Stimulated activated CD4-positive, alpha-beta T cell treated with anti-CD3 and anti-CD28 coated beads, Interleukin-15, amount 100 ng/mL, for 24 hours (primary cell): ENCODE measurements at places on chromosomes 16 and 17.

- DNase-seq, result no peak
Observed at GRCh38 chr16:66677836-66678235, 18.7 kb downstream of the CMTM4 start.

DNA sequence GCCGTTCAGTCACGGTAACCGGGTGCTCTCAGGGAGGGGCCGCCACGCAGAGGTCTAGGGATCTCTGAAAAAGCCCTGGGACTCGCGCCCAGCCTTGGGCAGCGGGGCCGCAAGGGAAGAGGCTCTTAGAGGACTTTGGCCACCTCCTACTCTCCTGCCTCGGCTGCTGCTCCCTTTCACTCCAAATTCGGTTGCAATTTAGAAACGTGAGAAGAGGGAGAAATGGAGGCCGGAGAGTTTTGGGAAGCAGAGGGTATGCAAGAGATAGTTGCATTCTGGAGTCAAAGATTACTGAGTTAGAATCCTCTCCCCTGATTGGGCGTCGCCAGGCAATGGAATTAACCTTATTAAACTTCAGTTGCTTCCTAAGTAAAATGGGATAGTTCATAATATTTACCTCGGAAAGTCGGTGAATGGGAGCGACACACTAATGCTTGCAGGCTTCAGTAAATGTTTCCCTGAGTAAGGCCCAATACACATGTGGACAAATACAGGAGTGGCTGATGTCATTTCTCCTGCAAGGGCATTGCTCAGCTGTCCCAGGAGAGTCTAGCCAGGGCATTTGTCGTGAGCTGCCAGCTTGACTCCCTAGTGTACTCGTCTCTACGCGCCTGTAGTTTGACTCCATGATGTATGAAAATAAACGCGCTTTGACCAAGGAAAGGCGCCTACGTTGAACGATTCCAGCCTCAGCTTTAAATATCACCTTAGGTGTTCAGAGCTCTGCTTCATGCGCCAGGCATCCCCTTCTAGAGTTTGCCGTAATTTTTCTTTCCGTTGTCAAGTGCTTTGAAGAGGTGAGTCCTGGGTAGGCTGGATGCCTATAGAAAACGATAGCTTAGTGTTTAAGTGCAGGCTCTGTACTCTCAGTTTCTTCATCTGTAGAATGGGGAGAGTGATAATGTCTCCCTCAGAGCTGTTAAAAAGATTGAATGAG lies 667 bp downstream of the OGFOD1 start:
- DNase-seq, result peak; percentile 16

DNA sequence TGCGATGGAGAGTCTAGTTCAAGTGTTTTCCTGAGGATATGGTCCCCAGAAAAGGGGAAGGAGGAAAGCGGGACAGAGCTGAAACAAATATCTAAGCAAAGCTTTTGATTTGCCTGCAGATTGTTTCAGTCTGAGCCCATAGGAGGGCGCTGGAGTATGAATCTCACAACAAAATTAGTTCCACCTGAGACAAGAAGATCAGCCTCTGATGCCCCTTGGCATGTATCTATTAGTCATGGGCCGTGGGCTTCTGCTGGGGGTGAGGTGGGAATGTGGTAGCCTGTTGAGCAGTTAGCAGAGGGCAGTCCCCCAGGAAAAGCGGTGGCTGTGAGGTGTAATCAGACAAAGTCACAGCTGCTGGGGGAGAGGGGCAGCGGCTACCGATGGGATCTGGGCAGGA lies 446.9 kb downstream of the CA10 start:
- no peak for DNase-seq

- DNase-seq, result no peak
Observed at GRCh38 chr17:50145532-50146229, 4.8 kb downstream of the PPP1R9B start.

DNA sequence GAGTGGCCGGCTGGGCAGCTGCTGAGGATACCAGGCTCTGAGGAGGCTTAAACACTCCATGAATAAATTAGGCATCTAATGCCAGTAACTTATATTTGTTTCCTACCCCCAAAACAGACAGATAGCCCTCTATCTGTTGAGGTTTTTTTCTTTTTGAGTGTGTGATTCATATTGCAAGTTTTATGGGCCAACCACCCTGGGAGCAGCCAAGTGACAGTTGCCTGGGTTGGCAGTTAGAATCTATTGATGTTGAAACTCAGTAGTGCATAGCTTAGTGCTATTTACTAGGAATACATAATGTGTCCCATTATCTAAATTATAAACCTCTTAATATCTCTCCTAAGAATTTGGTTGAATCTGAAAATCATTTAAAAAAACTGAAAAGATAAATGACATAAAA lies 397.4 kb downstream of the CA10 start:
- no peak for DNase-seq

DNA sequence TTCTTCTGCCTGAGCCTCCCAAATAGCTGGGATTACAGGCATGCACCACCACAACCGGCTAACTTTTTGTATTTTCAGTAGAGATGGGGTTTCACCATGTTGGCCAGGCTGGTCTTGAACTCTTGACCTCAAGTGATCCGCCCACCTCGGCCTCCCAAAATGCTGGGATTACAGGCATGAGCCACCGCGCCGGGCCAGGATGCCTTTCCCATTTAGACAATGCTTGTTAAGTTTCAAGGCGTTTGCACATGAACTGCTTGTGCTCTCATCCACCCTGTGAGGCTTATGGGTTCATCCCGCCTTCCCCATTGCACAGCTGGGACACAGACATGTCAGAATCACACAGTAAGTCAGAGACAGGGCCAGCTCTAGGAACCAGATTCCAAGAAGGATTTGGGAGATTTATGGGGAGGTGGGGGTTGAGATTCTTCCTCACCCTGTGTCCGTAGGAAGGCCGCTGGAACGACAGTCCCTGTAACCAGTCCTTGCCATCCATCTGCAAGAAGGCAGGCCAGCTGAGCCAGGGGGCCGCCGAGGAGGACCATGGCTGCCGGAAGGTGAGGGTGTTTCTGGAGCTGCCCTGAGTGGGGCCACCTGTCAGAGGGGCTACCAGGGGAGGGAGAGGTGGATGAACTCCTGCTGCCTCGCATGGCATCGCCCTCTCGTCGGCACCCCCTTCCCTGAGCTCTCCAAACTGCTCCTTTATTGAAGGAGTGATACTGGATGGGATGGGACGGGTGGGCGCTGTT lies 46.3 kb downstream of the MRC2 start:
- no peak for DNase-seq

- DNase-seq, result no peak
Observed at GRCh38 chr16:79977940-79978836, 377.7 kb upstream of the MAF start.

- DNase-seq, result peak; percentile 11
Observed at GRCh38 chr16:47258874-47259461, 115.2 kb upstream of the NETO2 start.

DNA sequence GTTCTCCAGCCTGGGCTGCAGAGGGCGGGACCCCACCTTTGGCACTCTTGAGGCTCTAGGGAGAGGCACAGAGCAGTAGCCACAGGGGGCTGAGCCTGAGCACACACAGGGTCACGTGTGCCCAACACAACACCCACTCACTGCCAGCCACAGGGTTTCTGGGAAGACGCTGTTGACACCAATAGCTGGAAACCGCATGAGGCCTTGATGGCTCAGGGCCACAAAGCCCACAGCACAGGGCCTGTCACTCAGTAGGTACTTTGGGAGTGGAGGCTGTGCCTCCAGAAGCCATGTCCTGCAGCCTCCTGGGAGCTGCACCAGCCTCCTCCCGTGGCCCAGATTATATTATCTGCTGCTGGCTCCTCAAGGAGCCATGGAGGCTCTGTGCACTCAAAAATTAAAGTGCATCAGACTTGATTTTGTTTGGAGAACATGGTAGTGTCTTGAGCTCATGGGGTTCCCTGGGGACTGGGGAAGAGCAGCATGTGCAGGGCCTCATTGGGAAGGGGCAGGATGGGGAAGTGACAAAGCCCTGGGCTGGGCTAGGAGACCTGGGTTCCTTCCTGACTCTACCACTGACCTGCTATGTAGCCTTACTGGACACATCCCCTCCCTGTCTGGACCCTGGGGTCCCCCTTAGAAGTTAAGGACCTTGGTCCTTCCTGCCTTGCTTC lies 12.5 kb upstream of the SREBF1 start:
- peak; percentile 92 for DNase-seq

GRCh38 chr17:72145962-72146361 lies 25.1 kb downstream of the SOX9 start:
- DNase-seq, result no peak

DNA sequence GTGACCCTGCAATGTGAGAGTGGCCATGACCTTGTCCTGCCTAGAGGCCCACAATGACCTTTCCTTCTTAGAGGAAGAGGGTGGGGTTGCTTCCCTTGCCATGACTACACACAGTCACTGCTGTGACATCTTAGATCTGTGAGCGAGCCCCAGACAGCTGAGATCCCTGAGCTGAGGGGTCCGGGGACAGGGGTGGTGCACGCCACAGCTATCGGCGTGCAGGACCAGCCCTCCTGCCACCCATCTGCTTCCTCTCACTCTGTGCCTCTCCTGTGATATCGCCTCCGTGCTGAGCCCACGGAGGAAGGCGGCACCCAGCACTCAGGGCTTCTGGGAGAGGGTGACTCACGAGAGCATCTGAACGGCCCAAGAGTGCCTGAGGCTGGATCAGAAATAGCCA lies 35.2 kb downstream of the KIAA0513 start:
- no peak for DNase-seq

DNA sequence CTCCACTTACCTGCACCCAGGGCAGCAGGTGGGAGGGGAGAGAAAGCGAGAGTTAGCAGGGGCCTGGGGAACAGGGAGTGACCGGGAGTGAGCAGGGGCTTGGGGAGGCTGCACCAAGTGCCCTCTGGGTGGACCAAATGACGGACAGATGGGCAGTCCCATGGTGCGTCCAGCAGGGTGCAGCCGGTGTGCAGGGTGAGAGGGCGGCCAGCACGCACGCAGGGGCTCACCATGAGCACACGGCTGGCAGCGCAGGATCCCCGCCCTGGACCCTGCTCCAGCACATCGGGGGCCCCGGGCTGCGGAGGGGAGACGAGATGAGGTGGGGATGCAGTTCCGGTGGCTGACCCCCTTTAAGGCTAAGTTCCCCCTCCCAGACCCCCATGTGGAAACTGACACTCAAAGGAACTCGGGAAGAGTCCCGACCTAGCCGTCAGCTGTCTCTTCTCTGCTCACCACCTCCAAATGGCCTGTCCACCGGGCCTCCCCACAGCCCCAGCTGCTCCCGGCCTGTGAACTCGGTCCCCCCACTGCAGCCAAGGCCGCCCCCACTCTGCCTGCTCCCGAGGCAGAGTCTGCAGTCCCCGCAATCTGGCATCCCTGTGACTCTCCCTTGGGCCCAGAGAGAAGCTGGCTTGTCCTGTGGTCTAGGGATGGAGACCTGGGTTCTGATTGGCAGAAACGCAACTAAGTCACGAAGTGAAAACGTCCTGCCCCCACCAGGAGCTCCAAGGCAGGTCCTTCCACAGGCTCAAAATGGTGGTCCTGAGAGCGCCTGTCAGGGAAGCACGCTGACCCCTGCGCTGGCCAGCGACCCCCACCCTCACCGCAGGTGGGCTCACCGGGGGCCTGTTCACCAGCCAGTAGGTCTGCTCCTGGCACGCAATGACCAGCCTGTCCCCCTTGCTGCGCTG lies 2.9 kb downstream of the RGS11 start:
- no peak for DNase-seq

- no peak for DNase-seq
Observed at GRCh38 chr16:80063031-80063712, 462.6 kb upstream of the MAF start.

- no peak for DNase-seq
Observed at GRCh38 chr16:48831076-48831722, 221.2 kb upstream of the N4BP1 start.

DNA sequence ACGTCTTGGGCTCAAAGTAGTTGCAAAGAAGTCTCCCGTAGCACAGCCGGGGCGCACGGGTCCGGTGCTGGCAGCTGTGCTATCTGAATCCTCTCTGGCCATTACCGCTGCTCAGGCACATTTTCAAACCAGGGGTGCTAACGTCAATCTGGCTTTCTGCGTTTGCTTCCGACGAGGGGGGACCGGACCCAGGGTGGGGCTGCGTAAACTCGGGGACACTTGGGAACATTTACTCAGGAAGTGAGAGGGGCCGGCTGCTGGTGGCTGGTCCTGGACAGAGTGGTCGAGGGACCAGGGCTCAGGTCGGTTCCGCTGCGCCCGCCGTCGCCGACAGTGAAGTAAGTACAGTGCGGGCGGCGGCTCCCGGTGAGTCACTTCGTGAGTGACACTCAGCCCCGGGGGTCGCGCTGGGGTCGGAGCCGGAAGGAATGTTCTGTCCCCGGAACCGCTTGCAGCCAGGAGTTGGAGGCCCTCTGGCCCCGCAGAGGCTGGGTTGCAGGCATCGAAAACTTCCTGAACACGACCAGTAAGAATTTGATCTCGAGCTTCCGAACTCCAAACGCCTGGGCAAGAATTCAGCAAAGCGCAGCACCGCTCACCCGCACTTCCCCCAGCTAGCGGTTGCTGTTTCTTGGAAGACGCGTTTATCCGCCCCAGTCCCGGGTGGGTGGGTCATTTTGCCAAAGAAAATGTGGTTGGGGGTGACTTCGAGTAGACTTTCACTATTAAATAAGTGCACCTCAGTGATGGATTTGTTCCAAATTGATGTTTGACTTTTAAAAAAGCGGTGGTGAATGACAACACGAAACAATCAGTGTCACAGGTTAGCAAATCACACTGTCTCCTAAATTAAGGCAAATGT lies 1.4 kb upstream of the HS3ST3B1 start:
- DNase-seq, result peak; percentile 54

GRCh38 chr16:27433636-27434035 lies 31.7 kb downstream of the IL21R start:
- DNase-seq, result no peak

DNA sequence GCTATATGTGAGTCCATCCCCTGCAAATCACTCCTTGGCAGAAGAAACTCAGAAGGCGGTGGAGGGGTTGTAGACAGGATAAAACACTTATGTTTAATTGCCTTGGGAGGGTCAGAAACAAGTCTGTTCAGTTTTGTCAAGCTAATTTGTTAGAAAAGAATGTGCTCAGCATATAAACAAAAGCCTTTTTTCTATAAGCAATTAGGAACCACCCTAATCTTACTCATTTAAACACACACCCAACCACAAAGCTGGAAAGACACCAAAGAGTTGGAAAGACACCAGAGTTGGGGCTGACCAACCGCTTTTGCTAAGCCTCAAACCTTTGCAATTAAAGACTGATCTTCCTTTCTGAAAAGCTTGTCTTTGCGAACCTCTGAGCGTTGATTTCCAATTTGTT lies 439.2 kb upstream of the ERCC4 start:
- no peak for DNase-seq

GRCh38 chr17:12665263-12666210 lies at the start of gene MYOCD:
MYOCD (plus strand) TSS chr17:12665890; CDS start chr17:12666189, 299 bp downstream.
- DNase-seq, result peak; percentile 5
